ENCODE measurements at places on chromosomes 7 and 10.
A peak's percentile ranks its signal among the peaks of the same experiment; 100 is the strongest.

- no peak for DNase-seq
Measured at GRCh38 chr7:20458521-20458920, 127.8 kb downstream of the ITGB8 start.

DNA sequence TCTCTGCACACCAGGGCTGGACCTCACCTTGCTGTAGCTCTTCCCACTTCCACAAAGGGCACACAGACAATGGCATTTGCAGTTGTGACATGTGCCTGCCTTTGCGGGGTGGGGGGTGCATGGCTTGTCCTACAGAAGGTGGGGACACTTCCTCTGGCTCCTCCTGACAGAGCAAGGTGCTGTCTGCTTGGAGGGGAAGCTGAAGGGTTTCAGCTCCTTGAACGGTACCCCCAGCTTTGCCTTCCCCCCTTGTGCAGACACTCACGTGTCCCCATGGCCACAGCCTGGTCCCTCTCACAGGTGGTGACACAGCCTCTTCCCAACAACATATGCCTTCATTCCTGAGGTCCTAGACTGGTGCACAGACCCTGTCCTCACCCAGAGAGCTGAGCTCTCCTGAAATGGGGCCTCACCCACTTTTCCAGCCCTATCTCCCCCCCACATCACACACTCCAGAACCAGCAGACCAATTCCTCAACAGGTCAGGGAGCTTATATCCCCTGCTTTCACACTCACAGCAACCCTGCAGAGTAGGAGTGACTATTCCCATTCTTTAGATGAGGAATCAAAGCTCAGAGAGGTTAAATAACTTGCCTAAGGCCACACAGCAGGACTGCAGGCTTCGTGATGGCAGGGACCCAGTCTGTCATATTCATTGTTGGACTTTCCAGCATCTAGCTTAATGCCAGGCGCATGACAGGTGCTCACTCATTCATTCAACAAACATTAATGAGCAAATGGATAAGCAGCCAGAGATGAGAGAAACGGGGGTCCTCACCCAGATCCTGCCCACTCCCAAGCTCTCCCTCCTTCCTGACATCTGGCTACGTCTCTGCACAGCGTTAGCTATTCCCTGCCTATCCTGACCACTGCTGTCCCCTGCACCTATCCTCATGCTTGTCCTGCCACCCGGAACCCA lies 44.4 kb downstream of the PARP12 start:
- DNase-seq, result no peak

- DNase-seq, result peak; percentile 38
Measured at GRCh38 chr10:110643035-110643652, 992 bp upstream of the RBM20 start.

- DNase-seq, result no peak
Measured at GRCh38 chr10:26579256-26580063, 118.0 kb upstream of the PDSS1 start.

GRCh38 chr7:149285603-149286002 lies 23.6 kb downstream of the ZNF783 start:
- no peak for DNase-seq

DNA sequence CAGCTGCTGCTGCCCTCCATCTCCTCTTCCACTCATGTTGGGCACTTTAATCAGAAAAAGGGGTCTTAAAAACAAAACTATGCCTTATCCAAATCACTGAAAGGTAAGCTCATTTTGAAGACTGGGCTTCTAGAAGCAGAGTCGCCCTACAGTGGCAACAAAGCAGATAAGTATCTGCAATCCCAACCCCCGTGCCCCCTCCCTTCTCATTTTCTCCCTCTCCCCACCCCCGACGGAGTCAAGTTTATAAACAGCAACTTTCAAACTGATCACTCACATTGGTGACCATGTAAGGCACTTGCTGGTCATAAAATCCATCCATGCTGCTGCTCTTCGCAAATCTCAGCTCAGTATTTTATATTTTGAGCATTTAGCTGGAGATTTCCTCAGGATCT lies 738 bp downstream of the ETV1 start:
- peak; percentile 85 for DNase-seq

DNA sequence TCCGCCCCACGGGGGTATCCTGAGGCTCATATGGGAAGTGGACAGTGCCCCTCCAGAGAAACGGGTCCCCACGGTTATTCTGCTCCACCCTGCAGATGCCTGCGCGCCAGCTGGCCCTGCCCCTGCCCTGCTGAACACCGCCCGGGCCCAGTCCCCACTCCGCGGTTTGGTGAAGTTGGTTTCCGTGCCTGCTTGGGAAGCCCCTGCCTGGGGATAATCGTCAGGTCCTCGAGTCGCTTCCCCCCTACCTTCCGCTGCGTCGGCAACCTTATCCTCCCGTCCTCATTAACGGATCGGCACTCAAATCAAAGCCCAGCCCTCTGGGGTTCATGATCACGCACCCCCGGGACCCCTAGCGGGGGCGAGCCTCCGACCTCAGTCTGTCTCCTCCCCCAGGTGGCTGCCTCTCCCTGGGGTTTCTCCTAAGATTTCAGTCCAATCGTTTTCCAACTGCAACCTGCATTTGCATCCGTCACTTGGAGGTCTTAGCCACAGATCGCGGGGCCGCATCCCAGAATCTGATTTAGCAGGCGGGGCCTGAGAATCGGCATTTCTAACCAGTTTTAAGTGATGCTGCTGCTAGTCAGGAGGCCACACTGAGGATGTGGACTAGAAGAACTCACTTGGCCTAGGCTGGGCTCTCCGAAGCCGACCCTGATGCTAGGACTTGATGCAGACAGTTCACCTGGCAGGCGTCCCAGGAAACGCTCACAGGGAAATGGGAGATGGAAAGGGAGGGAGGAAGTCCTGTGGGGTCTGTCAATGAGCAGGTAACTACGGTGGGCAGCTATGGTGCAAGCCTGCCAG lies 27.6 kb downstream of the WDR86 start:
- no peak for DNase-seq

- no peak for DNase-seq
Measured at GRCh38 chr10:89388806-89389205, 3.6 kb upstream of the IFIT1 start.

DNA sequence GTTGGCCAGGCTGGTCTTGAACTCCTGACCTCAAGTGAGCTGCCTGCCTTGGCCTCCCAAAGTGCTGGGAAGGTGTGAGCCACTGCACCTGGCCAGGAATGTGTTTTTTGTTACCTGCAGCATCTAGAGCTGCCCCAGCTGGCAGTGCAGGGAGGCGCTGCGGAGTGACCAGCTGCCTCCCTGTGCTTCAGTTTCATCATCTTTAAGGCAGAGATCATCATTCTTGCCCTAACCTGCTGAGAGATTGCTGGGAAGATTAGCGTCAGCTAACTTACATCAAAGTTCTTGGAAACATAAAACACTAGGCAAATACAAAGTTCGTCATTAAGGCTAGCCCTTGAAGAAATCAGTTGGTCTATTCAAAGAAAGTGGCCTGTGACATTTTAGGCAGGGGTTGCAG lies 2.3 kb downstream of the ZNF282 start:
- no peak for DNase-seq

DNA sequence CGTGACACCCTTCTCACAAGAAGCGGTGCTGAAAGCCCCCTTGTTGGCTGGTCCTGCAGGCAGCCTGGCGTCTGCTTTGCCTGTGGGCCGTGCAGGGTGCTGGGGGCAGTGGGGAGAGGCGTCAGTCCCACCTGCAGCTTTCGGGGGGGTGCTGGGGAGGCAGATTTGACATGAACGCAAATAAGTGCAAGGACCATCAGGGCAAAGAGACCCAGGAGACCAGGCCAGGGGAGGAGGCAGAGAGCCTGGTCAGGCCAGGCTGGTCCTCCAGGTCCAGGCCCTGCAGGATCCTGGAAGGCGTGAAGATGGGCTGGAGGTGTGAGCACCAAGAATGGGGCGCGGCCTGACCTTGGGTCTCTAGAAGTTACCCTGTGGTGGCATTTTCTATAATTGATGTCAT lies 81.6 kb downstream of the MGMT start:
- no peak for DNase-seq

DNA sequence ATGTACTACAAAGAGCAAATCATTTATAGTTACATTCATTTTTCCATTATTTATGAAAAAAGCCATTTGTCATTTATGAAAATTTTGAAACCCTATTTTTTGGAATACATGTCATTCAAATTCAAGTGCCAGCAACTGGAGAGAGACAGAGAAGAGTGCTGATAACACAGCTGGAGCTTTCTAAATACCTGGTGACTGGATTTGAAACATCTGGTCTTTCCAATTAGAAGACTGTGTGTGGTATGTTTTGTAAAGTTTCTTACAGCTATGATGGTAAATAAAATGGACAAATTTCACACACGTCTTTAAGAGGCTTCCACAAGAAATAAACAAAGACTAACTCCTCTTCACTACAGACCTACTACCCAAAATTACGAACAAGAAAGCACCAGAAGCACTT lies 56.8 kb downstream of the CHCHD3 start:
- no peak for DNase-seq

DNA sequence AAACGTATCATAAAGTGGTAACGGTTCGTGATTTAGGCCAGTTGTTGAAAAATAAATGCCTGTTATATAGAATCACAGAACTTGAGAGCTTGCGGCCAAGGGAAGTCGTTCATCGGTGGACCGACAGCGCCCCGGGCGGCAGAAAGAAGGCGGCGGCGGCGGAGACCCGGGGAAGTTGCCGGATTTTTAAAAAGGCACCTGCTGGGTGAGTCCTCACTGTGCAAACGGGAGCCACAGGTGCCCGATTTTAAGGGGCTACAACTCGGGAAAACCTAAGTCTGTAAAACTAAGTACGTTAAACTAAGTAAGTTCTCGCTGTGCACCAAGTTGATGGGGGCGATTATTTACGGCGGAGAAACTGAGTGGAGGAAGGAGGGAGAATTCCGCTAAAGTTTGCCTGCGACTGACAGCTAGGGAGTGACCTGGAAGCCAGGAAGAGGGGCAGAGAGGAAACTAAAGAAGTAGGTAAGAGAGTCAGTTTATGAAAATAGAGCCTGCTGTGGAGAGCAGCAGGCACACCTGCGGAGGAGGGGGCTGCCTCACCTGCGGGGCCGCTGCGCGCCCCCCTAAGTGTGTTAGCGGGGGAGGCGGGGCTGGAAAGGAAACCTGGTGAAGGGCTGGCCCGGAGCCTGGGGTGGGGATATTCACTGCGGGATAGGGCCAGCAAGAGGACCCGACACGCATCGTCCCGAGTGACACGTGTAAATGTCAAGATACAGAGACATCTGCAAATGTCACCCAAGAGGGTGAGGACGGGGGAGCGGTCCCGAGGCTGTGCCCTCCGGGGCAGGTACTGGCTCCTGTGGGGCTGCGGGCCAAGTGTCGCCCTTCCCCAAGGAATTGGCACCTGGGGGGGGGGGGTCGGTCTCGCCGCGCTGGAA lies 996 bp downstream of the ADAM12 start:
- DNase-seq, result no peak

DNA sequence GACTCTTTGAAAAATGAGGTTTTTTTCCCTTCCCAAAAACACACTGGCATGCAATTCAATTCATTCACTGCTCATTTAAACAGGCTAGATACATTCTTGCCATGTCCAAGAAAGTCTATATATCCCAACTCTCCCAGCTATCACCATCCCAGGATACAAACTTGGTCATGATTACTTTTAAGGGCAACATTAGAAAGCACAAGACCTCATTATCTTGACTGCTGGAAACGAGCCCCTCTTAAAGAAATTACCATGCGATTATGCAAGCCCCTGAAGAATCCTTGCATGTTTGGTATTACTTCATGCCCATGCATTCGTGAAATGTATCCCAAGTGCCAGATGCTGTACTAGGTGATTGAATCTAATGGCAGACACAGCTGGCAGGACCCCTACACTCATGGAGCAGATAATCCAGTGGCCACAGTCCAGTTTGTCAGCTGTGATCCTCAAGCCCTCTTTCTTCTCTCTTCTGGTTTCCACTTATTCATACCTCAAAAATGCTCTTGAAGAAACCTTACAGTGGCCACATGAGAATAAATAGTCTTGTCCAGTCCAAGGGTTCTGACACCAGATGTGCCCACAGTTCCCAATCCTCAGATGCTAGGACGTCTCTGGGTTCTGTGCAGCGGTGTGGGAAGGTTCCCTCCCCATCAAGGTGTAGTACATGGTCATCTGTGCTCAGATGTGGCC lies 103.7 kb upstream of the HABP2 start:
- no peak for DNase-seq

DNA sequence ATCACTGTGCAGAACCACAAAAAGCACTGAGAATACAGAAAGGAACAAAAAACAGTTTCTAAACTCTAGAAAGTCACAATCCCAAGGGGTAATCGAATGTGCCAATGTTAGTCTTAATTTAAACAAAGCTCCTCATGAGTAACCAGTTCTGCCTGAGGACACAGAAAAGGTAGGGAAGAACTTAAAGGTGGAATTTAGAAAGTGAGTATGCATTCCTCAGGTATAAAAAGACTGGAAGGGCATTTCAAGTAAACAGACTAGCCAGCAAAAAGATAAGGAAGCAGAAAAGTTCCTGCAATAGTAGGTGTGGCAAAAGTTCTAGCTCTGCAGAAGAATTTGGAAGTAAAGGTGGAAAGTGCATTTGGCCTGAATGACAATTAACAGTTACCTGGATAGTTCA lies 84.6 kb upstream of the DLX6 start:
- no peak for DNase-seq

DNA sequence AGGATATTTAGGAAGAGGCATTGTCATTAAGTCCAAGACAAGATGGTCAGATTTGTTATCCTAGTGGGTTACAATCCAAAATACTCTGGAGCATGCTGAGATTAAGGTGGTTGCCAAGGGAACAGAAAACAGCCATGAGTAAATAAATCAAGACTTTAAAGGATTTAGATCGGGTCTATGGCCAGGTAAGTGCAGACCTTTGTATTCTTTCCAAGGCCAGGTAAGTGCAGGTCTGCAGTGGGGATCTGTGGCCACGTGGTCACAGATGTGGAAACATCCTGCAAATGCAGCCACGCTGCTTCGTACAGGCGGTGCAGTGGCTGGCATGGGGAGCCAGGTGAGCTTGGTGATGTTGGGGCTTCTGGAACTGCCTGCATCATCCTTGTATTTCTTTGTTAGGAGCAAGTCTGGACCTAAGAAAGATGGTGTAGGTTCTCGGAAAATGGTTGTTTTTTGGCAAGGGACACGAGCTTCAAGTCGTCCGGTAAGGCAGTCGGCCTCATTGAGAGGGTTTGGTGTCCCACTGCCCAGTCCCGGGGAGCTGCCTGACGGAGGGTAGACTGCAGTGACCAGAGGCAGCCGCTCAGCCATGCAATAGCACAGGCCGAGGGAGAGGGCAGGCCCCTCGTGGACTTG lies 21.8 kb downstream of the ZNF775 start:
- DNase-seq, result no peak
